Central memory CD8-positive, alpha-beta T cell (primary cell): ENCODE measurements at places on chromosomes 5 and 9.

- DNase-seq, result no peak
Observed at GRCh38 chr5:108942701-108943100, 195.0 kb downstream of the FER start.

- no peak for DNase-seq
Observed at GRCh38 chr5:127517110-127517479, 345 bp upstream of the PRRC1 start.

DNA sequence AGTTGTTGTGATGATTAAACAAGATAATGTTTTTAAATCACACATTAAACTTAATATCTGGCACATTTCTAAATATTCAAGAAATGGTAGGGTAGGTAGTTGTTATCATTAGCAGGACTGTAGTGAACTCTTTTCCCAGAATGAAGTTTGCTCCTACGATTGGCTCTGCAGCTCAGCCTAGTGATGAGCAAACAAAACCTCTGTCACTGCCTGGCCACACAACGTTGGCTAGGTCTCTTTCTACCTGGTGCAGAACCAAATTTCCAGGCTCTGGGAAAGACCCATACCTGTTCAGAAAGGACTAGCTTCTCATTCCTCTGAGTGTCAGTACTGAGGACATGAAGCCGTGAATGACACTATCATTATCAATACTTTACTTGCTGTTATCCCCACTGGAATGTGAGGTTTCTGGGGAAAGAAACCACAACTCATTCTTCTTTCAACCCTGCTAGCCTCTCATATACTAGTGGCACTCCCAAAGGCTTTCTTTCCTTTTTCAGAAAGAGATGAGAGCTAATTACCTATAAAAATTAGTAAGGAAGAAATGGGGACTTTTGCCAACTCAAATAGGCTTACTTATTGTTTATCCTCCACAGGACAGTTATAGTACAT lies 219.3 kb upstream of the TRIM32 start:
- no peak for DNase-seq

DNA sequence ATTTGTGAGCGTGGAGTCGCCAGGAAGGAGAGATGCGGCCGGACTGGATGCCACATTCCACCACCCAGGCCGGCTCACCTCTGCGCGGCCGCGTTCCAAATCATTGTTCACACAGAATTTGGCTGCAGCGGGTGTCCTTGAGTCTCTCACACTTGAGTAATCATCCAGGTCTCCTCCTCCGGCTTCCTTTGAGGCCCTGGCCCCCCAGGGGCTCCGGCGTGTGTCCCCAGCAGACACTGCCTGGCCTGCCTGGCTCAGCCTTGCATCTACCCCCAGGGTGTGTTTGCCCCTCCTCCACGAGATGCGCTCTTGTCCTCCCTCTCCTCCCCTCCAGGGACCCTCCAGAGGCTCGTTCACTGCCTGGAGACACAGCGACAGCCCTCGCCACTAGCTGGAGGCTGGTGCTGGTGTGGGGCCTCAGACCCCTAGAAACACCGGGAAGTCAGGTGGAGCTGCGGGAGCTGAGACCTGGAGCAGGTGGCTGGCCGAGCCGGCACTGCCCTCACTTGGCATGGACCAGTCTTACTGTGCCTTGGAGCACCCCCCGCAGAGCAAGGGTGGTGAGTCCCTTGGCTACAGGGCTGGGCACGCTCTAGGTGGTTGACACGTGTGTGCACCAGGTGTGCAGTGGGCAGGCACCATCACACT lies 7.0 kb upstream of the SLC9A3 start:
- no peak for DNase-seq

- DNase-seq, result peak; percentile 18
Observed at GRCh38 chr5:113378959-113379541, 55.7 kb downstream of the TSSK1B start.

- DNase-seq, result no peak
Observed at GRCh38 chr5:58969795-58970194, 386.9 kb downstream of the RAB3C start.

DNA sequence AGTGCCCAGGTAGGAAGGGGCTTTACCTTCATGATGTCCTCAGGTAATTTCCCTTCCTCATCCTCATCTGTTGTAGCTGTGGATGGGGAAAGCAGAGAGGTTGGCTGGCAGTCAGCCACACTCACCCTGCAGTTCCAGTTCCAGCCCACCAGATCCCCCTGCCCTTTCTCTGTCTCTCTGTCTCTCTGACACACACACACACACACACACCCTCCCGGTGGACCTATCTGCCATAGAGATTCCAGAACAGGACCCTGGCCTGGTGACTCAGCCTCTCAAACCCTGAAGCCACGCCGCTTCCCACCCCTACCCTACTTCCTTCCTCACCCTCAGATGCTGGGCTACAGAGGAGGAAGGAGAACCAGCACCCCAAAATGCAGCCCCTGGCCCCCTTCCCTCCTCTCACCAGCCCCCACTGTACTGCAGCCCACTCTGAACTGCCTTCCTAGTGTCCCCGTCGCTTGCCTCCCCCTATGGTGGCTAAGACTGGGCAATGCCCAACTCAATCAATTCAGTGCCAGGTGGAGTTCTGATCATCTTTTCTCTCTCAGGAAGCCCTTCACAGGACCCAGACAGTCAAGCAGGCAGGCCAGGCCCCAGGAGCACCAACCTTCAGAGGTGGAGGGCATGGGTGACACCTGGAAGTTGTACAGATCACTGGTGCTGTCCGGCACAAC lies 4.8 kb downstream of the IRF1 start:
- peak; percentile 13 for DNase-seq

GRCh38 chr5:62317810-62318209 lies 11.8 kb downstream of the KIF2A start:
- DNase-seq, result no peak

DNA sequence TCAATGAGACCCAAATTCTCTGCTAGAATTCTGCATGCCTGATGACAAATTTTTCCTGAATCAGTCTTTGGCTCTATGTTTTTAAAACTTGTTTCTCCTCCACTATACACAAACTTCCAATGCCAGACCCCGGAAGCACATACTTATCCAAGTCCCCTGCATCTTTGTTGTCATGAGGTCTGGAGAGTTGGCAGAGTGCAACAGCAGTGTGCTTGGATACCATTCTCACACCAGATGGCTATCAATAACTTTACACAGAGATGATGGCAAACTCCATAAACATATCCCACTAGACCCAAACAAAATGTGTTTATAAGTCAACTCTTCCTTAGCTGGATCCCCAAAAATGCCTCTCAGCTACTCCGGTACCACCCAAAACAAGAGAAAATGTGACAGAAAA lies 337.7 kb upstream of the TRPC7 start:
- DNase-seq, result no peak

DNA sequence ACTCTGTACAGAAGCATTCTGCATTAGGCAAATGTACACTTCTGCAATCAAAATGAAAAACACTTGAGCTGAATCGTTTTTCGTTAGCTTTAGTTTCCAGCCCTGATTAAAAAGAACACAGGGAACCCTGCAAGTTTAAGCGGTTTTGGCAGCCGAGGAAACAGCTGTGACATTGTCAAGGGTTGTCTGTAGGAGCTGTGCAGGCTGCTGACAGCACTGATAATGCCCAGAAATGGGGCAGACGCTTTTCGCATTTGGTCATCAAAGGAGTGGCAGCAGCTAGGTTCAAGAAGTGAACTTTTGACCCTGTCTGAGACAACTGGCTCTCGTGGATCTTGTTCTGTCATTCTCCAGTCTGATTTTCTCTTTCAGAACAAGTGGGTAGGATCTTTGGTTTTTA lies 165.6 kb upstream of the CCDC152 start:
- no peak for DNase-seq

- DNase-seq, result no peak
Observed at GRCh38 chr9:131529597-131530545, 1.2 kb downstream of the UCK1 start.

DNA sequence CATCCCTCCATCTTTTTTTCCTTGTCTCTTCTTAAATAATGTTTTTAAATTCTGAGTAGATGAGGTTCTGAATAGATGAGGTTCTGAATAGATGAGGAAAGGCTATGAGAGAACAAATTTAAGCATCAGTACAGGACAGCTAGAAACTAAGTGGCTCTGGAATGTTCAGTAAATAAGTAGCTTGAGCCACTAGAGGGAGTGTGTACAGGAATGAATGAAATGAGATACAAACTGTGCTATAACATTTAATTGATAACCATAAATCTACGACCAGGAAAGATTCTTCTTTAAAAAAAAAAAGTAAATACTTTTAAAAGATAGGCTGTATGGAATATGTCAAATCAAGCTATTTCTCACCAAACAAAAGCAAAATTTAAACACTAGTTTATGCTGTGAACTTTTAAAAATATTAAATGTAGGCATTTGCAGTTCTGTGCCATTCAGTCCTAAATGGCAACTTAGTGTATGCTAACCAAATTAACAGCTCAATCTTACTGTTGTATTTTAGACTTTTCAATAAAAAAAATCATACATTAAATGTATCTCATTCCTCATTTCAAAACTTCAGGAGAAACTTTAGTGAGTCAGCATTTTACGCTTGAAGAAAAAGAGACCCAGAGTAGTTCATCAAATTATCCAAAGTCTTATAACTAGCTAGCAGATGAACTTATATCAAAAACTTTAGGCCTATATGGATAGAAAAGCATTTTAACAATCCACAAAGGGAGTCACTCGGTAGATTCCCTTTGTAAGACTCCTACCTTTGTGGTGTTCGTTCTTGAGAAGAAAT lies 70.4 kb upstream of the SNX2 start:
- DNase-seq, result no peak

DNA sequence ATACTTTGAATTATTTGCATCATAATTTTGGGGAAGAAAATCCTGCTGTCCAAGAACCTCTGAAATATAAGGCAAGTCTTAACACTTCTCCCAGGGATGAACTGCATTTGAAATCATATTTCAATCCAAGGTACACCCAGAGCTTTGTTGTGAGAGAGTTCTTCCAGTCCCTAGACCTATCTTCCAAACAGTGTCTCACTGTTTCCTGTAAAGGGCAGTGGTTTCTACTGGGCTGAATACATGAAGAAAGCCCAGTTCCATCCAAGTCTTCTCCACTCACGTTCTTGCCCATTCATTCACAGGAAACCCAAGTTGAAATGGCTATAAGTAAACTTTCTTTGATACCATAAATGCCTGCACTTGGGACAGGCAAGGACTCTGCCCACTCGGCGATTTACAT lies 108.3 kb upstream of the LHFPL2 start:
- DNase-seq, result no peak

- DNase-seq, result no peak
Observed at GRCh38 chr5:6902094-6902493, 188.9 kb downstream of the TENT4A start.

DNA sequence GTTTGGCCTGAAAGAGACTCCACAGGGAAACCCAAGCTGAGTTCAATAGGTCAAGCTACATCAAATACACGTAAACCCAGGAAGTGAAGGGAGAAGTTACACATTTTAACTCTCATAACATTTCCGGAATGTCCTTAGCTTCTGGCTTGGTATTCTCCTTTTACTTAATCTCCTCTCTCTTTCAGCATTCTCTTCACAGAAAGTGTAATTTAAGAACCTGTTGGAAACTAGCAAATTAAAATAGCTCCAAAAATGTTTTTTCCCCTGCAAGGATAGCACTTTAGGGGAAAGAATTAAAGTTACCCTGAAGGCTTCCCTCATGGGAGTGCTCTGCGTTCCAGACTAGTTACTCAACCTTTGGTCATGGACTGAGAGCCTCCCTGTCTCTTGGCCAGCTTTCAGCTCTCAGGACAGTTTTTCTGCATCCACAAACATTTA lies 292.7 kb upstream of the TARS1 start:
- DNase-seq, result no peak

DNA sequence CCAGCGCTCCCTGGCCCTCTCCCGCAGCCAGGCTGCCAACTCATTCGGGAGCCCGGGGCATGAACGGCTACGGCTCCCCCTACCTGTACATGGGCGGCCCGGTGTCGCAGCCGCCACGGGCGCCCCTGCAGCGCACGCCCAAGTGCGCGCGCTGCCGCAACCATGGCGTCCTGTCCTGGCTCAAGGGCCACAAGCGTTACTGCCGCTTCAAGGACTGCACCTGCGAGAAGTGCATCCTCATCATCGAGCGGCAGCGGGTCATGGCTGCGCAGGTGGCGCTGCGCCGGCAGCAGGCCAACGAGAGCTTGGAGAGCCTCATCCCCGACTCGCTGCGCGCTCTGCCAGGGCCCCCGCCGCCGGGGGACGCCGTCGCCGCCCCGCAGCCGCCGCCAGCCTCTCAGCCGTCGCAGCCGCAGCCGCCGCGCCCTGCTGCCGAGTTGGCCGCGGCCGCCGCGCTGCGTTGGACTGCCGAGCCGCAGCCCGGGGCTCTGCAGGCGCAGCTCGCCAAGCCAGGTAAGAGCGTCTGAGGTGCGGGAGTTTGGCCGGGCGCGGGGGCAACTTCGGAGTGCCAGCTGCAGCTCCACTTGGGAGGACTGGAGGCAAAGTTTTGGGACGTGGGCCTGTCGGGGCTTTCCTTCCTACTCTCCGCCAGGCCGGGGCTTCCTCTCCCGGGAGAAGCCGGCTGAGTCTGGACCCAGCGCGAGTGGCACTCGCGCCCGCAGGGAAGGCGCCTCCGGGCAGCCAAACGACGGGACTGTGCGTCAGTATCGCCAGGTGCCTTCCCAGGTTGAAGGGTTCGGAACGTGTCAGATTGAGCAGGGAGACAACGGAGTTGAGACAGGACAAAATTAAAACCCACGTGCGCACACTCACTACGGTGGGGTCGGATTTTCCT lies 735 bp downstream of the DMRT3 start:
- no peak for DNase-seq

- no peak for DNase-seq
Observed at GRCh38 chr9:121866927-121867326, 215.5 kb downstream of the DAB2IP start.

DNA sequence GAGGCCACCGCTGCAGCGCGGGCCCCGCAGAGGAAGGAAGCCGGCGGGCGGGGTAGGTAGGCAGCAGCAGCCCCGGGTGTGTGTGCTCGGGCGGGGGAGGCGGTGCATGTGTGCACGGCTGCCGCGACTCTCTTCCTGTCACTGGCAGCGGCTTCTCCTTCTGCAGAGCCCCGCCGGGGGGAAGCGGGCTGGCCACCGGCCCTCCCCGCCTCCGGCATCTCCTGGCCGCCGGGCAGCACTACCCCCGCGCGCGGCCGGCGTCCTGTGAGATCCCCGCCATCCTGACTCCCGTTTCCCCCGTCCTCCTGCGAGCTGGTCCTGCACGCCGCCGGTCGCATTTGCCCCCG lies 315 bp downstream of the PIK3R1 start:
- no peak for DNase-seq

DNA sequence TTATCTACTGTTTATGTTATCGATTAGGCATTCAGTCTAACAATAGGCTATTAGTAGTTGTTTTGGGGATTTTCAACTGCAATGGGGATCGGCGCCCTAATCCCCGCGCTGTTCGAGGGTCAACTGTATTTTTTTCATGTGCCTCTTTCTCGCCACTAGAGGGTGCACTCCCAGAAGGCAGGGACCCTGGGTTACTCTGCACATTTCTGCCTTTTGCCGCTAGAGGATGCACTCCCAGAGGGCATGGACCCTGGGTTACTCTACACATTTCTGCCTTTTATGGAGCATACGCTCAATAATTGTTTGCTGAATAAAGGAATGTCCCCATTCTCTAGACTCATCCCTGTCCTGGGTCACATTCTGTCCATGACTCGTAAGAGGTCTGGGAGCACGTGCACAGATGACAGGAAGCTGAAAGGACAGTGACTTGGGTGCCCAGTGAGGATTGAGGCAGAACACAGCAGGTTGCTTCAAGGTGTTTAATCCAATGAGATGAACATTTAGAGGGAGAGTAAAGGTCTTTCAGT lies 27.9 kb upstream of the RECK start:
- DNase-seq, result peak; percentile 62

GRCh38 chr5:116944183-116944582 lies 369.6 kb upstream of the SEMA6A start:
- DNase-seq, result no peak

GRCh38 chr5:87899208-87899661 lies 369.4 kb downstream of the TMEM161B start:
- no peak for DNase-seq
